ENCODE measurements at places on chromosomes 4 and X. TPM values are rescaled to one million over a fixed set of nuclear protein-coding genes. Genes with fewer than 3 reads are reported as not detected.

Gene SSX2B
- not detected for total RNA-seq

Gene ADH1A
- 0.66 TPM for total RNA-seq

Gene SPANXA2
- total RNA-seq, result not detected

Gene FRMPD4
- under 0.01 TPM for total RNA-seq

Gene NAA11
- total RNA-seq, result not detected

Gene STATH
- total RNA-seq, result not detected

- DNase-seq, result no peak
These were observed 5.6 kb upstream of the KLHL2 start for GRCh38 chr4:165201806-165202205.

- no peak for DNase-seq
These were observed 760 bp downstream of the TMEM165 start for GRCh38 chr4:55396308-55397125.

GRCh38 chr4:26267087-26267486, 53.7 kb upstream of the RBPJ start:
- DNase-seq, result peak; percentile 24

DNA sequence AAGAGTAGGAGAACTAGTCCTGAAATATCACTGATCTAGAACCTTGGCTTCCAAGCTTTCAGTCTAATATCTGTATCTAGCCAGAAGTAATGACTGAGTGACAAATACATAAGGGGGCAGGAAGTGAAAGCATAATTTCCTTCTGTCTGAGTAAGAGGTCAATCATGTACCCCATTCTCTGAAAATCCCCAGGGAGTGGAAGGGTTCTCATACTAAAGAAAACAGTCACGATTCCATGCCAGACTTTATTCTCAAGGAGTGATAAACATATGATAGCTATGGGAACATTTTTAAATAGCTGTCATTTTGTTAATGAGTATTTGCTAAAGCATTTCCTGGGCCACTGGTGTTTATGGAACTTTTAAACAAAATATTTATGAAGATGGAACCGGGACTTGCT, 308.5 kb downstream of the ARHGAP24 start:
- no peak for DNase-seq

GRCh38 chr4:39255266-39255665, 72.9 kb downstream of the WDR19 start:
- DNase-seq, result no peak

GRCh38 chrX:18707426-18708049, at the start of gene PPEF1:
TSS of gene PPEF1 (plus strand) at chrX:18707645. CDS start at chrX:18707781, 136 bp downstream.
- DNase-seq, result no peak

DNA sequence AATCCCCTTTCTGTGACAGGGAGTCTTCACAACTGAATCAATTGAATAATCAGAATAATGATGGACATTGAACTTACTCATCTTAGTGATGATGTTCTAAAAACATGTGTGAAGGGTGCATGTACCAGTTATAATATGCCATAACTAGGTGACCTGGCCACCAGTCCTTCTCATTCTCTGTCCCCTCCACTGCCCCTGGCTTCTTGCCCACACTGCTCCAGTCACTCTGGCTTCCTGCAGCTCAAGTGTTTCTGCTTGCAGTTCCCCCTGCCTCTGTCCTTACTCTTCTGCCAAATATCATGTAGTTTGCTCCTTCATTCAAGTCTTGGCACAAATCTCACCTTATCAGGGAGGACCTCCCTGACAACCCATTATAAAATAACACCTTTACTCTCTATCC, 168.1 kb upstream of the SLC7A11 start:
- DNase-seq, result no peak

DNA sequence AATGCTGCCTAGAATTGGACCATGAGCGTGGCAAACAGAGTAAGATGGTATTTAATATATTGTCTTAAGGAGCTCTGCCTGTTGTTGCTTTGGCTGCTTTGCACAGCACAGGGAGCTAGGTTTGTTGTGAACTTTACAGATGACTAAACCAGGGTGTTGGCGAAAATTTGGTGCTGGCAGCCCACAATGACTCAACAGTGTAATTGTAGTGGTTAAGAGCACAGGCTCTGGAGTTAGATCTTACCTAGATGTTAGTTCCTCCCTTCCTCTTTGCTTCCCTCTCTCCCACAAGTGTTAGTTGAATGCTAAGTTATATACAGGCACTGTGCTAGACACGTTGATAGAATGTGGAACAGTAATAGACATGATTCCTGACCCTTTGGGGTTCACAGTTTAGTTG, 128.9 kb upstream of the TRPC5 start:
- DNase-seq, result no peak

GRCh38 chrX:148823986-148824385, 323.6 kb downstream of the AFF2 start:
- no peak for DNase-seq

DNA sequence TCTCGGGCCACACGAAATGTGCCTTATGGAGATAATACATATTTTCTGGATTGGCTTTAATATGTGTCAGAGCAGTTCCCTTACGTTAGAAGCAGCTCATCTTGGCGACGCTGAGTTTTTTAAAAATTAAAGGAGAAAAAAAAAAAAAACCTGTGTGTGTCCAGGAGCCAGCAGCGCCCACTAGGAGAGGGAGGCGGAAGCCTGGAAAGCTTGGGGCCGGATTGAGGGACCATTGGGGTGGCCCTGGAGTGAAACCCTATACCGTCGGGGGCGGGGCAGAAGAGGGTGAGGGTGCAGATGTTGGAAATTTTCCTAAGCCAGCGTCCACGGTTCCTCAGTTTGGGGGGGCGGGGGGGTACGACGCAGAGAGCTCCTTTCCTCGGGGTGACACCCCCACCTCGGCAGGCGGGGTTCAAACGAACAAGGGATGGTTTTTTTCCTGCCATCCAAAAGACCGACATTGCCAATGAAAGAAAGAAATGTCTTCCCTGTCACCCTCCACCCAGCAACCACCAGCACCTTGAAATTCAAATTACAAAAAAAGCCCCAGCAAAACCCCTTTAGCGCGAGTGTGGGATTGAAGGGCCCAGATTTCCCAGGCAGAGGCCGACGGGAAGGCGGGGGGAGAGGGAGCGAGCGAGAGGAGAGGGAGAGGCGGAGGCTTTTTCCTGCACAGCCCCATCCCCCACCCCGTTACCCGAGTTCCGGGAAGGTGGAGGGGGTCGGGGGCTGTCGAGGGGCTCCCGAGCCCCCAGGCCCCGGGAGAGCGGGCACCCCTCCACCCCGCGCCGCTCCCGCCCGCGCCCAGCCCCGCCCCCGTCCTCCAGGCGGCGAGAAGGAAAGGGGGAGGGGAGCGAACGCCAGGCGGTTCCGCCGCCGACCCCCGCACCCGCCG, 859 bp downstream of the SMARCA1 start:
- no peak for DNase-seq

Data from breast epithelium (tissue), 4 donors.